Fibroblast of skin of back (primary cell): ENCODE measurements at places on chromosomes 11 and 22.

DNA sequence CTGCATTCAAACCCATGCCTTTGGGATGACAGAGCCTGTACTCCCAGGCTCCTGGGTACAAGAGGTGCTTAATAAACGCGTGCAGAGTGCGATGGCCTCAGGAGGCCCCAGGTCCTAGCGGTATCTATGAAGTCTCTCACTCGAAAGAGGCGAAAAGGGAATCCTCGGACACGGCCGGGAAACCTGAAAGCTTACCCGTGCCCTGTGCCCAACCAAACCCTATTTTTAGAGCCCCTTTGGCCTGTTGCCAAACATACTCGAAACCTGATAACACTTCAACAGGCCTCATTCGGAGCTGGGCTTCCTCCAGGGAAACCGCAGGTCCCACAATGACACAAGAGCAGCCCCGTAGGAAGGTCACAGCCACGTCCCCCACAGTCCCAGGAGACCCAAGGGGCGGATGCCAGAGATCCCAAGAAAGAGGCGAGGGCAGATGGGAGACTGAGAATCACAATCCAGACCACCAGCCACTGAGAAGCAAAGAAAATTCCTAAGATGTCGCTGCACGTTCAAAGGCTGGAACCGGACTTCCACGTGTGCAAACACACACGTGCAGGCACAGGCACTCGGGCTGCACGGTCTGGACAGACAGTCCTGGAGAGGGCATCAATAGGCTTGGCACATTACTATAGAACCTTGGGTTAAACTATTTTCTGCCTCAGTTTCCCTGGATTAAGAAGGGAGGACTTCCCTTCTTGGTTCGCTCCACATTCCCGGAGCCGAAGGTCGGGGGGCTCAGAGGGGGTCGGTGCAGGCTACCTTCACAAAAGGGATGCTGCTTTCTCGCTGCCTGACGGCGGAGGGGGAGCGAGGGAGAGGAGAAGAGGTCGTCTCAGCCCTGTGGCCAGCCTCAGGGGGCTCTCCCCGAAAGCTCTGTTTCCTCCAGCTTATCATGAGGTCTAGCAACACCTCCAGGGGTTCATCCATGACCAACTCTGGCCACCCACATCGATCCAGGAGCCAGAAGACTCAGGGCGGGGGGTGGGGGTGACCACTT is 8.2 kb downstream of the PDGFB start:
- peak; percentile 57 for DNase-seq

DNA sequence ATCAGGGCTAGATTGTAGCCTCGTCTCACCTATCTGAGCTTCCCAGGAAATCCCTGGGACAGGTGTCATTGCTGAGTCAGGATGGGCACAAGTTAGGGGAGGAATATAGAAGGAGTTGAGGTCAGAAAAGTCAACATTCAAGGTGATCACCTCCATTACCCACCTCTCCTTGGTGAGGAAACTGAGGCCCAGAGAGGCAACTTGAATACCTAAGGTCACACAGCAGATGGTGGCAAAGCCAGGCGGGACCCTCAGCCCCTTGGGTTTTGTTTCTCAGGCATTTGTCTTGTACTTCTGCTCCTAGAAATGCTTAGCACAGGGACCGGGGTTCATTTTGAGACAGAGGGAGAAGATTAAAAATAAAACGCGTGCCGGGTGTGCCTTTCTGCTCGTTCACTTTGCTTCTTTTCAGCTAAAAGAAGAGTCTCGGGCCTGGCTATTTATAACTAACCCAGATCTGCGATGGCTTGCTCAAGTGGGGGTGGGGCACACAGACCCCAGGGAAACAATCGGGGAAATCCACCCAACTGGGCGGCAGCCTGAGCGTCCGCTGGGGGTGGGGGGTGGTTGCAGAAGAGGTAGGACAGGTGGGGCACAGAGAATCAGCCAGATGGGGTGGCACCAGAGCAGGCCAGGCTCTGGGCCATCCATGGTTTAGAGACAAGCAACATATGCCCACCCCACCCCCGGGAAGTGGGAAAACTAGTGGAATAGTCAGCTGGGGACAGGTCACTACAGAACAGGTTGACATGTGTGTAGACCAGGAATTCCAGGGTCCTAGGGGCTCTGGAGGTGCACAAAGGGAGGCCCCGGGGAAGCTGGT is 3.9 kb upstream of the GNAZ start:
- DNase-seq: no peak

DNA sequence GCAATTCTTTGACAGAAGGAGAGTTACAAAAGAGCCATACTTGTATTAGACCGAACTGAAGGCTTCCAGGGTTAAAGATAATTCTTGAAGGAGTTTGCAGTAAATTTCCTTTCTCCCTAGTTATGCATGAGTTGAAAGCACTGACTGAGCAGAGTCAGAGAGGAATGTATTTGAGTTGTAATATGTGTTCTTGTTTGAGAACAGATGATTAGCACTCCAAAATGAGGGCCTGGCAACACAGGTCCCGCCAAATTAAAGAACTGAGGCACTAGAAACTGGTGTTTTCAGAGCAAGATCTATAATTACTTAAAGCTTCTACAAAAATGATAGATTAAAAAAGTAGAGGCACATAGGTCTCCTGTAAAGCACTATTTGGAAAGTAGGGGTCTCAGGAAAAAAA is 970.4 kb downstream of the OPCML start:
- DNase-seq: no peak

- DNase-seq: no peak
Measured at GRCh38 chr11:78594814-78595213, 20.1 kb upstream of the NARS2 start.

GRCh38 chr22:48258064-48258701 is 1495.7 kb downstream of the TBC1D22A start:
- DNase-seq: no peak

- DNase-seq: no peak
Measured at GRCh38 chr22:38777087-38777671, 16.8 kb downstream of the DNAL4 start.

GRCh38 chr11:46664612-46665011 is 35.8 kb downstream of the ARHGAP1 start:
- DNase-seq: no peak
